ENCODE measurements at places on chromosomes 1 and 21. TPM values are rescaled to one million over a fixed set of nuclear protein-coding genes. Genes with fewer than 3 reads are reported as not detected.

AADACL3 gene
- total RNA-seq, result not detected

GRCh38 chr1:156708218-156708661 lies 2.9 kb upstream of the CRABP2 start:
- DNase-seq, result no peak

- DNase-seq, result no peak
Measured at GRCh38 chr21:35026153-35026500, 23.0 kb downstream of the RUNX1 start.

GRCh38 chr1:215076322-215076721 lies 6.2 kb upstream of the KCNK2 start:
- DNase-seq, result peak; percentile 51

GRCh38 chr1:19955534-19956170 lies 23.8 kb downstream of the PLA2G2A start:
- DNase-seq, result no peak

- no peak for DNase-seq
Measured at GRCh38 chr21:45094412-45094811, 20.0 kb downstream of the ADARB1 start.

GRCh38 chr1:158098256-158098655 lies 82.4 kb upstream of the CD1D start:
- DNase-seq, result no peak

DNA sequence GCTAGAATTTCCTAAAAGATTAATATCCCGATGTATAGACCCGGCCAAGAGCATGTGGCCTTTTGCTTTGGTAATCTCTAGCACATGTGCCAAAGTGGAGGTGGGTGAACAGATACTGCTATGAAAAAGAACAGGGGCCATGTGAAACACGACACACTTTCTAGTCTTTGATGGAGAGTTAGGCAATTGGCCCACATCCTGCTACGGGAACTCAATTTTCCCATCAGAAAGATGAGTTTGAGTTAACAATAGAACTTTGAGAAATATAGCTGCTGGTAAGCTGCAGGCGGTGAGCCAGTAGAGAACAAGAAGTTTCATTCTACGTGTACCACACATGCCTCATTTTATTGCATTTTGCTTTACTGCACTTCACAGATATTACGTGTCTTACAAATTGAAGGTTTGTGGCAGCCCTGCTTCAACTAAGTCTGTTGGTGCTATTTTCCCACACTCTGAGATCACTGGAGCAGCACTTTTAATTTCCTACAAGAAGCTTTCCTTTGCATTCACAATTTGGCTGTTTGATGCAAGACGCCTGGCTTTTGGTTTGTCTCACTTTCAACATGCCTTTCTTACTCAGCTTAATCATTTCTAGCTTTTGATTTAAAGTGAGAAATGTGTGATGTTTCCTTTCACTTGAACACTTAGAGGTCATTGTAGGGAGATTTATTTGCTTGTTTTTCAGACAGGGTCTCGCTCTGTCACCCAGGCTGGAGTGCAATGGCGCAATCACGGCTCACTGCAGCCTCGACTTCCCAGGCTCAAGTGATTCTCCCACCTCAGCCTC lies 46.3 kb downstream of the HTR6 start:
- DNase-seq, result no peak

DNA sequence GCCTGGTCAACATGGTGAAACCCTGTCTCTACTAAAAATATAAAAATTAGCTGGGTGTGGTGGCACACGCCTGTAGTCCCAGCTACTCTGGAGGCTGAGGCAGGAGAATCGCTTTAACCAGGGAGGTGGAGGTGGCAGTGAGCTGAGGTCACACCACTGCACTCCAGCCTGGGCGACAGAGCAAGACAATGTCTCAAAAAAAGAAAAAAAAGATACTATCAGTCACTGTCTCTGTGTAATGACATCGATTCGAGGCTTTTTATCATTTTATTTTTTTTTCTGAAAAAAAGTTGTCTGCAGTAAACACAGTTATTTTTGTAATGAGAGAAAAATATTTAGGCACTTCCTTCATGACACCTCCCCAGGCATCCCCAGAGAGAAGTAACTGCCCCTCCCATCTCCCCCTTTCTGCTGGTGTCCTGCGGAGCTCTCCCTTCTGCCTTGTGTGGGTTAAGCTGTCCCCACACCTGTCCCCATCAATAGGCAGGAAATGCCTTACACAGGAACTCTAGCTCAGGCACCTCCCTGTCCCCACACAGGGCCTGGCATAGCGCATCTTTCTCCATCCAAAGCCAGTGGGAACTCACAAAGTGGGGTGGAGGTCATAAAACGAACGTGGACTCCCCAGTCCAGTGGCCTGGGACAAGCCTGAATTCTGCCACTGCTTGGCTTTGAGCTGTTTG lies 132.0 kb downstream of the SYF2 start:
- no peak for DNase-seq

DNA sequence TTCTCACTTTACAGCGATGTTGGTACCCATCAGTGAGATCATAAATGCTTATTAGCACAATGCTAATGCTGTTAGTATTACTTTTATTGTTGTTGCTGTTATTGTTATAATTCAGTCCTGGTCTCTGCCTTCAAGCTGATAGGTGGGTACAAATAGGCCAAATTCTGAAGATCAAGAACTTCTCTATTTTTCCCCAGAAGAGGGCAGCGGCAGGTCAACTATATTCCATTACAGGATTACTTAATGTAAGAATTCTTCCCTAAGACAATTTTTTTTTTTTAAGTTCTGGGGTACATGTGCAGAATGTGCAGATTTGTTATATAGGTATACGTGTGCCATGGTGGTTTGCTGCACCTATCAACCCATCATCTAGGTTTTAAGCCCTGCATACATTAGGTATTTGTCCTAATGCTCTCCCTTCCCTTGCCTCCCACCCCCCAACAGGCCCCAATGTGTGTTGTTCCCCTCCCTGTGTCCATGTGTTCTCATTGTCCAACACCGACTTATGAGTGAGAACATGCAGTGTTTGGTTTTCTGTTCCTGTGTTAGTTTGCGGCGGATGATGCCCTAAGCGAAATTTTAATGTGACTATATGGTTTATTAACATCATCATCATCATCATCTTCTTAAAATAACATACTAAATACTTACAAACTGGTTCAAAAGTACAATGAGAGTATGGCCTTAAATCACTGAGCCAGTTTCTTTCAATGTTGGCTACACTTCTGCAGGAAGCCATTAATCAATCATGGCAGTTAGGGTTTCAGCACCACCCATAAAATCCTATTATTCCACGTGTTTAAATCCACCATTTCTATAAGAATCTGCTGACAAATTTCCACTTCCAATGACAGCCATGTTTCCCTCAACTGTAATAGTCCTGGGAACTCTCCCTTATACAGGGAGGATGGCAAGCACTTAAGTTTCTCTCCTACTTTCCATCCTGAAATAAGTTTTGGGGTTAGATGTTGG lies 19.2 kb downstream of the SLC19A2 start:
- no peak for DNase-seq
